ENCODE measurements at places on chromosomes 13 and 19. TPM values are rescaled to one million over a fixed set of nuclear protein-coding genes. Genes with fewer than 3 reads are reported as not detected.
A peak's percentile ranks its signal among the peaks of the same experiment; 100 is the strongest.

CNN1 gene
- total RNA-seq: not detected

TCF3 gene
- total RNA-seq: 109 TPM

SLC15A1 gene
- total RNA-seq: not detected

HCST gene
- 190 TPM for total RNA-seq

AMH gene
- total RNA-seq: 10.4 TPM

TEX26 gene
- total RNA-seq: not detected

ZNF491 gene
- 3.1 TPM for total RNA-seq

TIMM13 gene
- total RNA-seq: 48.5 TPM

DNA sequence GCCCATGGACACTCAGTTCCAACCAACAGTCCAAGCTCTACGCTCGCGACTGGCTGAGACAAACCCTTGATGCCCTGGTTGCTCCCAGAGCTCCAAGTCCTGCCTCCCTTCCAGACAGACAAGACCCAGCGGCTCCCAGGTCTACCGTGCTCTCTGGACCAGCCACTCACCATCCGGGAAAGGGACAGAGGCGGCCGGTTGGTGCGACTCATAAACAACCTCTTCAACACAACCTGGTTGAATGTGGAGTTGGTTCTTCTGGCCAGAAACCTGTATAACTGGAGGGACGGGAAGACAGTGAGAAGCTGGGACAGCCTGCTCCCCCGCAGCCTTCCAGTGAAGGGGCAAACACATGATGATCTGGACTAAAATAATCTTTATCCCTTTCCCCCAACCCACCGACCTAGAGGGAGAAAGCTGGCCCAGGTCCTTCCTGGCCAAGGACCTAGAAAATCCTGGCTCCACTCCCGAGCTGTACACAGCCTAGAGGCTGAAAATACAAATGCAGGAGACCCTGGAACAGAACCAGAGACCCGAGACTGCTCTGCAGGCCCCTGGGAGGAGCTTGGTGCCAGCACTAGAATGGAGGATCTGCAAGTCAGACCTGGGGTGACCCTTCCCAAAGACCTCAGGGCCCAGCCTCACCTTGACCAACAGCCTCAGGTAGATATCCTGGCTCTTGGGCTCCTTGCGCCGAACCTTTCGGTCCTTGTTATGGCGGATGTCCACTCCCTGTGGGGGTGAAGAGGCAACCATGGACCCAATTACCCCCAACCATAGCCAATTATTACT lies 1.6 kb downstream of the RPL18 start:
- H3K27me3 ChIP-seq: no peaks in the 10 kb centered on the region
- H3K36me3 ChIP-seq: peaks cover 24% of the 10 kb centered on the region
- H3K4me1 ChIP-seq: peaks cover 30% of the 10 kb centered on the region
- peak overlapping the region; percentile 98 for H3K27ac ChIP-seq

GRCh38 chr19:10568062-10568825 lies 535 bp downstream of the CDKN2D start:
- no peak for DNase-seq
- H3K36me3 ChIP-seq: peaks cover 24% of the 10 kb centered on the region
- peaks cover 33% of the 10 kb centered on the region for H3K4me1 ChIP-seq
- H3K4me3 ChIP-seq: peak overlapping the region; percentile 99
- H3K27me3 ChIP-seq: no peaks in the 10 kb centered on the region
- H3K27ac ChIP-seq: peak overlapping the region; percentile 98

GRCh38 chr13:96785986-96786385 lies 208.3 kb downstream of the OXGR1 start:
- no peak for DNase-seq
- H3K27me3 ChIP-seq: no peaks in the 10 kb centered on the region
- H3K4me1 ChIP-seq: no peaks in the 10 kb centered on the region
- no peaks in the 10 kb centered on the region for H3K36me3 ChIP-seq
- no peak overlapping the region for H3K4me3 ChIP-seq

- H3K4me3 ChIP-seq: peak overlapping the region; percentile 98
- H3K4me1 ChIP-seq: peaks cover 29% of the 10 kb centered on the region
- H3K27ac ChIP-seq: peak overlapping the region; percentile 97
- peaks cover 12% of the 10 kb centered on the region for H3K36me3 ChIP-seq
- no peak for DNase-seq
These were observed 506 bp upstream of the AP1M1 start for GRCh38 chr19:16197188-16197621.

GRCh38 chr19:17803264-17803896 lies 8.4 kb downstream of the B3GNT3 start:
- peak overlapping the region; percentile 68 for H3K4me3 ChIP-seq
- H3K27ac ChIP-seq: peak overlapping the region; percentile 35
- H3K27me3 ChIP-seq: peaks cover 9% of the 10 kb centered on the region
- H3K36me3 ChIP-seq: no peaks in the 10 kb centered on the region

GRCh38 chr19:11151181-11151580 lies 4.4 kb downstream of the SPC24 start:
- no peak overlapping the region for H3K4me3 ChIP-seq
- H3K27ac ChIP-seq: no peak overlapping the region
- peaks cover 48% of the 10 kb centered on the region for H3K36me3 ChIP-seq

DNA sequence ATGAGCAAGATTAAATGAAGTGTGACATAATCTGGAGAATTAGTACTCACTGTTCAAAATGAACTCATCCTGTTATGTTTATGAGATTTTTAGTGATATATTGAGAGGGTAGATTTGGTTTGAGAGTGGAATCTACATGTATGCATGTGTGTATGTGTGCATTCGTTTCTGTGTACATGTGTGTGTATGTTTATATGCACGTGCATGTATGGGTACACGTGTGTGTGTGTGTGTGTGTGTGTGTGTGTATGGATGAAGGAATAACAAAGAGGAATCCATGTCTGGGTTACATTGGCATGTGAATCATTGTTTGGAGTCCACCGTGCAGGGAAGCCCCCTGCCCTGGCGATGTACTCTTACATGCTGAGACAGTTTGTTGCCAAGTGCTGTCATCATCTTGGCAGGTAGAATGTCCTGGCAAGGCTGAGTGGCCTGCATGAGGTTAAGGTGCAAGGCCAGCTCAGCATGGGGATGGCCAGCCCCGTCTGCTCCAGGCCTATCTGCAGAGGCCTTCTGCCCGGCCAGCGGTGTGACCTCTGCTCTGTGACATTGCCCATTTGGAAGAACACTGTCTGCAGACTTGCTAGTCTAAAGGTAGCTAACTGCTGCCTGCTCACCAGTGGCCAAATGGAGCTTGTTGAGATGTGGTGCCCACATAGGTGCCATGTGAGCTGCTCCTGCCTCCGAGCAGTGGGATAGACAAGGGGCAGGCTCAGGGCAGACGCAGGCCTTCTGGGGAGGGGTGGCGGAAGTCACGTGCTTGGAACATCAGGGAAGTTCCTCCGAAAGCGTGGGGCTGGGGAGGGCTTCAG lies 222.3 kb downstream of the TEX29 start:
- no peak overlapping the region for H3K27ac ChIP-seq
- no peak overlapping the region for H3K4me3 ChIP-seq
- no peaks in the 10 kb centered on the region for H3K27me3 ChIP-seq
- DNase-seq: no peak
- no peaks in the 10 kb centered on the region for H3K36me3 ChIP-seq

- no peak overlapping the region for H3K27ac ChIP-seq
- peaks cover 8% of the 10 kb centered on the region for H3K27me3 ChIP-seq
- no peak overlapping the region for H3K4me3 ChIP-seq
- peaks cover 9% of the 10 kb centered on the region for H3K36me3 ChIP-seq
These were observed 105.6 kb upstream of the SERP2 start for GRCh38 chr13:44267980-44268379.

DNA sequence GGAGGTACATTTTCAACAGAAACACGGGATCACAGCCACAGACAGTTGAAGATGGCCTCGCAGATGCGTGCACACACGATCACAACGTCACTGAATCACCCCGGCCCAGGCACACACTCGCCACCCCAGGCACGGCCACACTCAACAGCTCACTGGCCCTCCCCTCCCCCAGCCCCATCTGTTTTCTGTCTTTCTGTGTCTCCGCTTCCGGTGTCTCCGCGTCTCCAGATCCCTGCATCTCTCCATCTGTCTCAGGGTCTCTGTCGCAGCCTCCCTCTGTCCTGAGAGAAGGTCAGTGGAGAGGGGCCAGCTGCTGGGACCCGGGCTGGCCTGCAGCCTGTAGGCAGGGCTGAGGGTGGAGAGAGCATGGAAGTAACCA lies 3.8 kb upstream of the ATP1A3 start:
- peaks cover 25% of the 10 kb centered on the region for H3K4me1 ChIP-seq
- peak overlapping the region; percentile 36 for H3K4me3 ChIP-seq
- H3K27me3 ChIP-seq: peaks cover 66% of the 10 kb centered on the region
- DNase-seq: no peak

GRCh38 chr13:33096886-33097605 lies 80.8 kb downstream of the KL start:
- no peak for DNase-seq
- H3K27ac ChIP-seq: no peak overlapping the region
- peaks cover 1% of the 10 kb centered on the region for H3K36me3 ChIP-seq

DNA sequence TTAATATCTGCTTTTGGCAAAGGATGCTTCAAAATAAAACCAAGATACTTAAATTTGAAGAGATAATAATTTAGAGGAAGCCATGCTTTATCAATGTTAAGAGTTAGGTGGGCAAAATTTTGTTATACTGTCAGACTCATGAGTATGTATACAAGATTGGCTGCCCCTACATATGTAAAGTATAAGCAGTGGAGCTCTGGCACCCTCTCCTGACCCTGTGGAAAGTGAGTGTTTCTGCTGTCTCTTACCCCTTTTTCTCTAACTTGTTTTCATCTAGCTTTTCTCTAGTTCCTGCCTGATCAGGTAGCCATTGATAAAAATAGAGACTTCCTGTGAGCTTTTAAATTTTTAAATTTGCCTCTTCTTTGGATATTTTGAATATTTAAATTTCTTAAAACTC lies 710.9 kb upstream of the SPRY2 start:
- H3K27ac ChIP-seq: no peak overlapping the region
- H3K4me3 ChIP-seq: no peak overlapping the region
- no peaks in the 10 kb centered on the region for H3K27me3 ChIP-seq
- H3K4me1 ChIP-seq: no peaks in the 10 kb centered on the region
- no peaks in the 10 kb centered on the region for H3K36me3 ChIP-seq

- no peak overlapping the region for H3K27ac ChIP-seq
- H3K4me3 ChIP-seq: no peak overlapping the region
- H3K36me3 ChIP-seq: peaks cover 1% of the 10 kb centered on the region
- peaks cover 6% of the 10 kb centered on the region for H3K4me1 ChIP-seq
- no peak for DNase-seq
These were observed 27.9 kb downstream of the FAM124A start for GRCh38 chr13:51249770-51250741.

GRCh38 chr13:52160506-52160905 lies 1.1 kb upstream of the NEK3 start:
- peak overlapping the region; percentile 23 for H3K4me3 ChIP-seq
- H3K36me3 ChIP-seq: peaks cover 2% of the 10 kb centered on the region
- no peak overlapping the region for H3K27ac ChIP-seq
- no peak for DNase-seq

DNA sequence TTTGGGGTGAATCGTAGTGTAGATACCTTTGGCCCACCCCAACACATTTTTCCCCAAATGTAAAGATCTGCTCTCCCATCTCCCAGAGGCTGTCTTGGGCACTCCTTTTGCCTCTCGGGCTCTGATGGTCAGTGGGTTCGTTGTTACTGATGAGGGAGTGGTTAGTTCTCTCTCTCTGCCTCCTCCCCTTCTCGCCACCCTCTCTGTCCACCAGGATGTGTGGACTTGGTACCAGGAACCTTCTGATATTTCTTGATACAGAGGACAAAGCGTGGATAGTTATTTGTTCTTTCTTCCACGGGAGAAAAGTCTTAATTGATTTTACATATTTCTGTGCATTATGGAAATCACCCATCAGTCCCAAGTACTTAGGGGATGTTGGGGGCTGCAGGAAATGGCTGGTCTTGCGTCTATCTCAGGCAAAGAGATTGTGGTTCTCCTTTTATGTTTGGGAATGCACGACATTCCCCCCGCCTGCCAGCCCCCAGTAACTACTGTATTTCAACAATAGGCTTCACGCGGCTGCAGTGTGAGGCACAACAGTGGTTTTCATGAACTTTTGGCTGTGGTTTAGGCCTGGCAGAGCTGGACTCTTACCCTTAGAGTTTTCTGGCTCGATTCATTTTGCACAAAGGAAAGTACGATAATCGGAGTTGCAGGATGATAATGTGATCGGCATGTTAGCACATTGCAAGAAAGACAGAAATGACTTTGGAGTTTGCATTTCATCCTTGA lies 79.0 kb upstream of the ZNF536 start:
- H3K27ac ChIP-seq: no peak overlapping the region
- H3K36me3 ChIP-seq: no peaks in the 10 kb centered on the region
- H3K27me3 ChIP-seq: no peaks in the 10 kb centered on the region
- H3K4me1 ChIP-seq: no peaks in the 10 kb centered on the region
- no peak for DNase-seq

DNA sequence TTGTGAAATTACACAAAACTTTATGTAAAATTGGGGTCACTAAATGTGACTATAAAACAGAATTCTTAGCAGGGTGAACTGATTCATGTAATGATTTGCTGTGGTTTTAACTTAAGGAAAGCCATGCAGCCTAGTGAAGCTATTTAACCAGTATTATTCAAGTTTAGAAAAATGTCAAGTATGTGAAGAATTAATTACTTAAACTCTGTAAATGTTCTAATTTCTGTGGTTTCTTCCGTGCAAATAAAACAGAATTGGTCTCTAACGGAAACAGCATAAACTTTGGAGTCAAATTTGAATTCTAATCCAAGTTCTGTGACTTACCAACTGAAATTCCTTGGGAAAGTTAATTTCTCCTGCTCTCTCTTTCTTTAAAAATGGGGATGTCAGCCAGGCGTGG lies 13.3 kb downstream of the CDC16 start:
- no peaks in the 10 kb centered on the region for H3K27me3 ChIP-seq
- H3K27ac ChIP-seq: no peak overlapping the region
- no peaks in the 10 kb centered on the region for H3K4me1 ChIP-seq
- DNase-seq: no peak

GRCh38 chr13:104650431-104650830 lies 1584.2 kb upstream of the SLC10A2 start:
- no peak for DNase-seq
- H3K4me1 ChIP-seq: no peaks in the 10 kb centered on the region
- no peak overlapping the region for H3K4me3 ChIP-seq
- no peak overlapping the region for H3K27ac ChIP-seq
- no peaks in the 10 kb centered on the region for H3K36me3 ChIP-seq

GRCh38 chr19:18415178-18415867 lies 3.9 kb upstream of the SSBP4 start:
- DNase-seq: peak; percentile 49
- H3K27me3 ChIP-seq: peaks cover 4% of the 10 kb centered on the region
- H3K4me1 ChIP-seq: peaks cover 48% of the 10 kb centered on the region
- peaks cover 2% of the 10 kb centered on the region for H3K36me3 ChIP-seq

All from activated naive CD8-positive, alpha-beta T cell treated with anti-CD3 and anti-CD28 coated beads, Interleukin-2, amount 10 ng/mL, durations not matched to agents 7 days and 5 days (primary cell).